Brain (organoid and tissue), 16 donors: ENCODE measurements at places on chromosomes 12 and 14.
A peak's percentile ranks its signal among the peaks of the same experiment; 100 is the strongest.

GRCh38 chr12:113341535-113341934 lies 6.6 kb upstream of the SLC8B1 start:
- no peak for DNase-seq

DNA sequence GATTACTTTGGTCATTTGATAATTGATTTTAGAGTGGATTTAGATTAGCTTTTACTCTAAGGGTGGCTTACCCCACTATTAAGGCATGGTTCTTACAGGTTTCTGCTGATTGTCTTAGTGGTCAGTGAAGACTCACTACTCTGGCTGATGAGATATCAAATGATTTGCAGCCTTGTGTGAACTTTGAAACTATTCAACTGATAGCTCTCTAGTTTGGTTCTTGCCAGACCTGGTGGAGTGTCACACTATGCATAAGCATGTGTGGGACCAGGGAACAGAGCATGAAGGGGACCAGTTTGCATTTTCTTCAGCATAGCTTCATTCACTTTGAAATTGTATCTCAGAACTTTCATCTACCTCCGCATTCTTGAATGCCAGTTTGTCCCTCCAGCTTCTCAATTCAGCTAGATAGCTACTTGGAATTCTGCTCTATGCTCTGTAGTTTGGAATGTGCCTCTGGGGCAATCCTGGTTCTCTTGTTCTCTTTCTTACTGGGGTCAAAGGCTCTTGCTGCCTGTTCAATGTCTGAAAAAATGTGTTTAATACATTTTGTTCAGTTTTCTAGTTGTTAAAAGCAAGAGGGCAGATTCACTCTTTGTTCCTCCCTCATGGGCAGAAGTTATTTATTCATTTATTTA lies 12.7 kb downstream of the SCYL2 start:
- no peak for DNase-seq

DNA sequence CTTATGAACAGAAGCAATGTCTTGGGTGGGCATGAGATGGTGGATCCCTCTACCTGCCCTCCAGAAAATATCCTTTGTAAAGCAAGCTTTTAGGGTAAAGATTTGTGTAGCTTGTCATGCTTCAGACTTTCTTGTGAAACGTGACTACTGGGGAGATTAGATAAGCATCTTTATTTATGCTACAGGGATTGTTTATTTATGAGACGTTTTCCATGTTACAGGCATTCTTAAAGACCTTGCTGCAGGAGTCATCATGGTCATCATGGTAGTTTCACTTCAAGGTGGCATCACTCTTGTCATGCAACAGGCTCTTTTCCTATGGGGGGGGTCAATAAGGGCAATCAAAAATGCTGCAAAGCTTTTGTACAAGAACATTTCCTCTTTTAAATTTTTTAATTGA lies 8.2 kb upstream of the MIS18BP1 start:
- DNase-seq = no peak

DNA sequence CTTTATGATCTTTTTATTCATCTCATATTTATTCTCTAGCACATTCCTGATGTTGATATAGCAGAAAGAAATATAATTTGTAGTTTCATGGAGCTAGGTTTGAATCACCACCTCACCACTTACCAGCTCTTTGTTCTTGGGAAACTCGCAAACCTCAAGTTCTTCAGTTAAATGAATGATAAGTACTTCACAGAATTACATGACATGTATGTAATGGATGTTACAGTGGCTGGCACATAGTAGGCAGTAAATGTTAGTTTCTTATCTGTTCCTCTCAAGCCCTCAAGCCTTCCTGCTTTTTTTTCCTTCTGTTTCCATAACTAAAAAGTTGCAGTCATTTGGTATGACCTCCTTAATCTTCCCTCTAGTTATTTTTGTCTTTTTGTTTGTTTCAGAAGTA lies 54.9 kb downstream of the SPATS2 start:
- no peak for DNase-seq

DNA sequence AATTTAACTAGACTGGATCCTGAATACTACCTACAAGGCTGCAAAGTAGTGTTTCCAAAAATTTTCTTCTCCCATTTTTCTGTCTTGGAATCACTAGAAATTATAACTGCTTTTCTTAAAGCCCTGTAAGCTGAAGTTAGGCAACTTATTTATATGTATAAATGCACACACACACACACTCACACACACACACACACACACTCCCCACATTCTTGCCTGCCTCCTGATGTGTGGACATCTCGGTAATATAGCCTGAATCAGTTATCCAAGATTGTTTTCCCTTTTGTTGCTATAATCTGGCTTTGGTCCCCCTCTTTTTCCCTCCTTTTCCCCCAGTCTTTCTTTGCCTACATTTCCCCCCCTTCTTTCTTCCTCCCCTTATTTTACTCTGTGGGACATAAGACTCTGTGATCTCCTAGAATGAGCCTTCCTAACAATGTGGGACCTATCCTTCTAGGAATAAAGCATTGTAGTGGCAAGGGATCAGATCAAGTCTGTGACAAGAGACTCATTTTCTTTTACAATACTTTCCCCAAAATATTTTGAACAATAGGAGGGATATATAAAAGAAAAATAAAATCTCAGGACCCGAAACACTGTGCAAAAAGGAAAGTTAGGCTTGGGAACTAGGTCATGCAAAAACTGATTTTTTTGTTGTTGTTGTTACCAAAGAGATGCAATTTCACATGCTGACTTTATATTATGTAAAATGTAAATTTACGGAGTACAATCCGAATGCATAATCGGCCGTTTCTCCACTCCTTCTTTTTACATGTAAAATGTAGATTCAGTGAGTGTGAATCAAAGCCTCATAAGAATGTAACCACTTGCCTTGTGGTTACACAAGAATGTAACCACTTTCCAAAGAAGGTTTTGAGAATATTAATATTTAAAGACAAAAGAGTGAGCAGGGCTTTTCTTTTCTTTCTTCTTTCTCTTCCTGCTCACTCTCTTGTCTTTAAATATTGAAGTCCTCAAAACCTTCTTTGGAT lies 26.3 kb upstream of the CD69 start:
- DNase-seq = no peak

DNA sequence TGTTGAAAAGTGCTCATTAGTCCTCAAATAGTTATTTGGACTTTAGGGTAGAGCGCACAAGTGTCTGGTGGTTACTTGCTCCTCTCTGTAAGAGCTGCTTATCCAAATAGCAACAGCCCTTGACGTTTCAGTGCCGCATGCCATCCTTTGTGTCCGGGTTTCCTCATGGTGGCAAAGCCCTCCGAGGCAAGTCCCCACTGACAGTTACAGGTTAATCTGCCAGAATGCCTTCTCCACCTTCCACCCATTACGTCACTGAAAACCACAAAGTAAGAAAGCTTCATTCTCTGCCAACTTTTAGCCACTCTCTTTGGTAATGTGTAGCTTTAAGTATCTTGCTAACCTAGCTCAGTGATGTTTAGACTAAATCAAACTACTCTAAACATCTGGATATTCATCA lies 78.6 kb downstream of the POLR3B start:
- DNase-seq = no peak

DNA sequence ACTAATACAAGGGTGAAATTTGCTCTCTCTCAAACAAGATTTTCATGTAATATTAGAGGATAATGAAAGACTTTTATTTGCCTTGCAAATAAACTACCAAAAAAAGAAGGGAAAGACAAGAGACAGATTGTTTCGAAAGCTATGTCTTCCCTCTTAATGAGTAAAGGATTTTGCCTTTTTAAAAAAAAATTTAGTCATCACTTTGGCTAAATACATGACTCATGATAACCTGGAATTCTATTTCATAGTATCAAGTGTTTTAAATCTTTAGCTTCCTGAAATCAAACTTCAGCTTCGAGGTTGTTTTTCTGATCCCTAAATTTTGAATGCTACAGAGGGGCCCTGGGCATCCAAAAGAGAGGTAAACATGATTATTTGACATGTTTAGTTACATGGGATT lies 144.4 kb downstream of the CCDC59 start:
- DNase-seq = no peak

DNA sequence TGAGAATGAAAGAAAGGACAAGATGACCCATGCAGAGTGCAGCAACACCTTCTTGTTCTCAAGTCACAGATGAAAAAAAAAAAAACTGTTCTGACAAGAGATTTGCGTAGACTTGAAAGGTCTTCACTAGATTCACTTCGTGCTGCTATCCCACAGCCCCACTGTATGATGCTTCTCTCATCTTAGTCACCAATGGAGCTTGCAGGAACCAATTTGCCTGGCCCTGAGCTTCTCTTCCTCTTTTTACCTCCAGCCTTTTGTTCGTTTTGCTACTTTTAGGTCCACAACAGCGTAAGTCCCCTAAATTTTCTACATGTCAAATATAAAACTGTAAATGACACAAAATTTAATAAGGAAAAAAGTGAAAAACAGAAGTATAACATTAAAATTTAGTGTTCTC lies 107.9 kb upstream of the NAP1L1 start:
- no peak for DNase-seq

DNA sequence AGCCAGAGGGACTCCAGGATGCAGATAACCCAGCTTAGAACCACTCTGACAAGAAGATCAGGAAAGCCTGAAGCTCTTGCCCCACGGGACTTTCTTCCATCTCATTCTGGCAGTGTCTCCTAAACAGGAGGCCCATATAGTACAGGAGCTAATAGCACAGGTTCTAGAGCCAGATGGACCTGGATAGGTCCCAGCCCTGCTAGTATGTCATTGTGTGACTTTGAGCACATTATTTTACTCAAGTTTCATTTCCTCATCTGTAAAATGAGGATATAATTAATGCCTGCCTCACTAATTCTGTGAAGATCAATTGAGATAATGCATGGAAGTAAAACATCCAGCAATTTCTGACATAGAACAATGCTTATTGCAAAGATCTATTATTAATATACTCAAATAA lies 66.5 kb upstream of the GZMB start:
- DNase-seq = no peak

- DNase-seq = no peak
Measured at GRCh38 chr14:104799244-104800014, 1.5 kb upstream of the ZBTB42 start.

- DNase-seq = peak; percentile 68
Measured at GRCh38 chr12:11650286-11651281, 1.1 kb downstream of the ETV6 start.

- no peak for DNase-seq
Measured at GRCh38 chr12:52452101-52452500, at the start of gene KRT6B. TSS of gene KRT6B (minus strand) at chr12:52452146. CDS start at chr12:52452078, 68 bp downstream.

GRCh38 chr14:67837011-67837624 lies 17.5 kb downstream of the RAD51B start:
- peak; percentile 71 for DNase-seq

DNA sequence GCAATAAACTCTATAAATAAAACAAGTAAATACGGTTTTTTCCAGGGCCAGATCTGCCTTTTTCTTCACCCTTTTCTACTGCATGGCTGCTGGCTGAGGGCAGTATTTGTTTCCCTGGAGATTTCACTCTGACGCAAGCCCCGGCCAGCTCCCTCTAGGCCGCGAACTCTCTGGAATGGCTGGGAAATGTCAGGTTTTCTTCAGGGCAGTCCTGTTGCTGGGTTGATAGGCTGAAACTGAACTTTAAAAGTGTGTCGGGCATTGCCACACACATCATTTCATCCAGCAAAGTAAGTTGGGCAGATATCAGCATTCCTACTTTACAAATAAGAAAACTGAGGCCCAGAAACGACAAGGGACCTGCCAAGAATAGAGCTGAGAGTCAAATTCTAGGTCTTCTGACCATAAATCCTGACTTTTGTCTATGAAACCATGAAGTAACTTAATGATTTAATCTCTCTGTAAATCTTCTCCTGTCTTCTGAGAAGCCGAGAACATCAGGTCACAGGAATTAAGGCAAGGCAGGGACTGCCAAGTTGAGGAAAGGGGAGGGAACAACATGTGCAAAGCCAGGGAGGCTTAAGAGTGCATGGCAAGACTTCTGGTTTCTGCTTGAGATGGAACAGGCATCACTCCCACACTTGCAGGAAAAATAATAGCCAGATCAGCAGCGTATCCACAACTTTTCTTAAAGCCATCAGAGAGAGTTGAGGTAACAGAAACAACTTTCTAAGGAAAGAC lies 205.0 kb upstream of the CCDC196 start:
- no peak for DNase-seq

DNA sequence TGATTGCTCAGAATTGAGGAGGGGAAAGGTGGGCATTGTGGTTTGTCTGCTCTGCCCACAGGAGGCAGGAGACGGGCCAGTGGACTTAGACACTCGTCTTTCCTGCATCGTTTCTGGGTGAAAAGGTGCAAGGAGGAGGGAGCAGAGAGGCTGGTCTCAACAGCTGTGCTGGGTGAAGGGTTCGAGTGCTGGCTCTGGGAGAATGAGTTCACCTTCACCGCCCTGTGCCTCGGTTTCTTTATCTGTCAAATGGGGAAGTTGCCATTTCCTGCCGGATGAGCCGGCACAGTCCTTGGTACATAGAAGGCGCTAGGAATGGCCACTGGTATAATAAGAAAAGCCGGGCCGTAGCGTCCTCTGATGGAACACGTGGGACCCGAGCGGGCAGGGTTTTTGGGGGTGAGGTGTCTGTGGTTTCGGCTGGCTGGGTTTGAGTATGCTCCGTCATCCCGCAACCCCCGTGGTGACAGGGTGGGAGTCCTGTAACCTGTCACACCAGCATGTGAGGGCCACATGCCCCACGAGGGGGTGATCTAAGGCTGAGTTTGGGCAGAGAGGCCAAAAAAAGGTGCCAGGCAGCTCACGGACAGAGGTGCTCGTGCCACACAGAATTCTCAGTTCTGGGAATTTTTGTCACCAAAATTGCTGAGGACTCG lies 7.3 kb downstream of the BCL7A start:
- DNase-seq = no peak

GRCh38 chr12:51841727-51842126 lies 6.8 kb downstream of the FIGNL2 start:
- no peak for DNase-seq

GRCh38 chr12:49945394-49946080 lies 5.0 kb upstream of the AQP2 start:
- DNase-seq = peak; percentile 84

- no peak for DNase-seq
Measured at GRCh38 chr12:109689426-109689825, 24.2 kb upstream of the FAM222A start.

DNA sequence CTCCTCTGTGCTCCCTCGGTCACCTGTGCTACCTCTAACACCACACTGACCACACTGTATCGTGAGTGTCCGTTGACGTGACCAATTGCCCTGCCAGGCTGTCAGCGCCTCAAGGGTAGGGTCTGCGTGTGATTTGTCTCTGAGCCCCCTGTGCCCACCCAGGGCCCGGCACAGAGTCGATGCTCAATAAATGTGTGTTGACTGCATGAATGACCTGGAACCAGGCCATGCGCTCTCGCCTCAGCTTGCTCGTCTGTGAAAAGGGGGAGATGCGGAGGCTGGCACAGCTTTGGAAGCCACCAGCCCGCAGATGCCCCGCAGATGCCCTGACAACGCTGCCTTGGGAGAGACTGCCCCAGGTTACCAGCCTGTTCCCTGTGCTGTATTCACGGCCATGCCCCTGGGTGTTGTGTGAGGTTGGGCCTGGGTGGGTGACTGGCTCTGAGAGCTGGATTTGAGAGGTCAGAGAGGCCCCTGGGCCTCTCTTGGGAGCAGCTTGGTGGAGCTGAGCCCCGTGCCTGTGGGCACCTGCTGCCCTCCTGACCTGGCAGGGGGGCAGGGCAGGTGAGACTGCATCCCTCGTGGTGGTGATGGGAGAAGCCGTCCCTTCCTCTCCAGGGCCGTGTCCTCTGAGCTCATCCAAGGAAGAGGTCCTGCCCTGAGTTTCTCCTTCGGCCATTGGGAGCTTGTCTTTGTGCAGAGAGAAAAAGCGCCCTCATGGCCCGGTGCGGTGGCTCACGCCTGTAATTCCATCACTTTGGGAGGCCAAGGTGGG lies 43.2 kb downstream of the CYP46A1 start:
- no peak for DNase-seq
